Skin of body (tissue), 3 donors: ENCODE measurements at places on chromosomes 1 and 21. TPM values are rescaled to one million over a fixed set of nuclear protein-coding genes. Genes with fewer than 3 reads are reported as not detected.

The DSCAM gene
- total RNA-seq = 0.20 TPM

The BCL2L15 gene
- 0.99 TPM for total RNA-seq

The ATAD3C gene
- total RNA-seq = 0.39 TPM

The HSD3B1 gene
- total RNA-seq = 1.2 TPM

The GBP2 gene
- 15.4 TPM for total RNA-seq

The PARS2 gene
- 2.5 TPM for total RNA-seq

The FMO3 gene
- total RNA-seq = not detected

The COL9A2 gene
- total RNA-seq = 4.9 TPM

The DNASE2B gene
- not detected for total RNA-seq

The KRTCAP2 gene
- 67.5 TPM for total RNA-seq

The EPHA8 gene
- total RNA-seq = not detected

The LMX1A gene
- total RNA-seq = 1.1 TPM

The NAXE gene
- total RNA-seq = 26.1 TPM

The KMO gene
- total RNA-seq = 0.10 TPM

The CD1C gene
- total RNA-seq = 1.7 TPM

The TBX15 gene
- total RNA-seq = 33.9 TPM

The NR5A2 gene
- total RNA-seq = 5.9 TPM
